ENCODE measurements at places on chromosomes 4 and X.

DNA sequence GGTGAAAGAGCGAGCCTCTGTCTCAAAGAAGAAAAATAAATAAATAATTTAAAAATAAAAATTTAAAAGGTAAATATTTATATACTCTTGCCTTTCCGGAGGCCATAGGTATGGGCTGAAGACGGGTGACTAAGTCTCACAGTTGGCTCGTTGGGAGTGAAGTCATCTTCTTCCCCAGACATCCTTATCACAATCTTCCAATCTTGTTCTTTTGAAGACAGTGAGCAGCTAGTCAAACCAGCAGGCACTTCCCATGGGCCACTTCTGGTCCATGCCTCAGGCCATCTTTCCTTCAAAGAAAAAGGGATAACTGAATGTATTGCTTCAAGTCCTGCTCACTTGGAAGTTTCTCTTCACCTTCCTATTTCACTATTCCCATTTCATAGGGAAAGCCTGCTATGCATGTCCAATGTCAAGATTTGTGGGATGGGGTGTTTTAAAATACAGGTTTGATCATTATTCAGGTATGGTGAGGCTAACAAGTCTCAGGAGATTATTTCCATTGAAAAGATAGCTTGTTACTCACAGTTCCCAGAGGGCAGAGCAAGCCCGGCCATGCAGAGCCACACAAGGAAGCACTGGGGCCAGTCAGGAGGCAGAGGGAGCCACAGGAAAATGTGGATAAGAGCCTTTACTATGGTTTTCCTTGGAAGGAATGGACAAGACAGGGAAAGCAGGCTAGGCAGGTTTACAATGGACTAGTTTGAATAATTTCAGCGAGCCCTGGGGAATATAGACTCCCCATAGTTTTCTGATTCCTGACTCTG lies 33.3 kb upstream of the VCX2 start:
- no peak for DNase-seq

- DNase-seq: no peak
Measured at GRCh38 chr4:158208963-158209640, 1.2 kb upstream of the TMEM144 start.

- no peak for DNase-seq
Measured at GRCh38 chrX:102950908-102951866, 14.1 kb downstream of the RAB40AL start.

- DNase-seq: no peak
Measured at GRCh38 chr4:1477045-1477840, 71.0 kb upstream of the NKX1-1 start.

DNA sequence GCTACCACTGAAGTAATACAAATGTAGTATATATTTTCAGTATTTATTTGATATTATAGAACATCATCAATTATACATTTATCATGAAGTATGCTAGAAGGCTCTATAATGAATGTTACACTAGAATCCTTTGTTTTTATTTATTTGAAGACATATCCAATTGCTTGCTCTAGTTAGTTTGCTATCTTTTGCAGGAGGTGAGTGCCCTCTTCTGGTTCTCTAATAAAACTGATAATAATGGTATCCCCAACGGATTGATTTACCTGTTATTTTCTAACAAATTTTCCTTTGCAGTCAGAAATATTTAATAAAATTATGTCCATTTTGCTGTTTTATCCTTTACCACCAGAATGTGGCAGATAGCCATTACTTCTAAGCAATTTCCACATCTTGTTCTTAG lies 274.3 kb upstream of the TACR3 start:
- DNase-seq: no peak

DNA sequence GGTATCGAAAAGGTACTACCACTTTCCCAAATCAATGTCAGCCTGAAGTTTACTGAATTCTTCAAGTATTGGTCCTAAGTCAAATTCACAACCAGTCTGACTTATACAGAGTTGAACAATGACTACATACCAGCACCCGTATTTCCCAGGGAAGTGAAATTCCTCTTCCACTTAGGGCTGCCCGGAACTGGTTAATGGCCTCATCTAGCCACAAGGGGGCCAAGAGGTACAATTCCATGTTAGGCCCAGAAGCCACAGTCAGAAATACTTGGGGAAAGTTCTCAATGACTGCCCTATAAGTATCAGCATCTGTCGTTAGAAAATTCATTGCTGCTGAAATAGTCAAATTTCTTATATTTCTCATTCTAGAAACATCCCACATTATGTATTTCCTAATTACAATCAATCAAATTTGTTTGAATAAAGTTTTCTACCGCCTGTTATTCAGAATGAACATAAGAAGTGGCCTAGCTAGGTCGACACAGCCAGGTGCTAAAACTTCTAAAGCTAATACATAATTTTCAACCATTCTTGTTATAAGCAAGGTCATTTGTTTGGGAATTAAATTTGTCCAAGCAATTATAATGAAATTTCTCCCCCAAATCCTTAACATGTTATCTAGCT lies 5.6 kb upstream of the PCDH7 start:
- no peak for DNase-seq

GRCh38 chrX:114924423-114924822 lies 93.0 kb downstream of the IL13RA2 start:
- DNase-seq: no peak

GRCh38 chr4:686413-687040 lies 2.4 kb downstream of the SLC49A3 start:
- DNase-seq: no peak

DNA sequence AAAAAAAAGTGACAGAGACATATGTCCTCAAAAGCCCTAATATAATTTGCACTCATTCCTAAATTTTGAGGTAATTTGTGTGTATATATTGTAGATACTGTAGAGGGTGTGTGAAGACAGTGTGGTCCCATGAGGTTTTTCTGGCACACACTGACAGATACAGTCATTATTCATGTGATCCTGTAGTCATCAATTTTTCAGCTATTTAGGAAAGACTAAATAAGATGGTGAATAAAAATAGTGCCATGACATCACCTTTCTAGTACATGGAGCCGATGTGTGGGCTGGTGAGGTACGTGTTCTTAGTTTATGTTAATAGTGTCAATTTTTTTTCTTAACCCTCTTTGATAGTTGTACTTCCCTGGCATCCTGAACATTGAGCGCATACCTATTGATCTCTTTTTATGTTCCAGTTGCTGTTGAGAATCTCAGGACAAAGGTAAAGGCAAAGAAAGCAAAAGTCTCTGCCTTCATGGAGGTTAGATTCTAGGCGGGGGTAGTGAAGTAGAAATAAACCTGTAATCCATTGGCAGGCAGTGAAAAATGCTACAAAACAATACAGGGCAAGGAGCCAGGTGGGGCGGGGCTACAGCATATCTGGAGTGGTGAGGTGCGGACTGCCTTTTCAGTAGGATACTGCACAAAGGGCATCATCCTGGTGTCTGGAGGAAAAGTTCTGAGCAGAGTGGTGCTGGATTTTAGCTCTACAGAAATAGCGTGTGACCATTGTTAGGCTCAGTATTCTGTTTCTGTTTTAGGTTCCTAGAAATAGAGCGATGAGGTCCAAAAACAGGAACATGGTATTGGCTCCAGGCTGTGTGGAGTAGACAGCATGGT lies 93.8 kb downstream of the ARHGAP10 start:
- DNase-seq: no peak

GRCh38 chr4:127138586-127138985 lies 494.2 kb upstream of the INTU start:
- DNase-seq: no peak

DNA sequence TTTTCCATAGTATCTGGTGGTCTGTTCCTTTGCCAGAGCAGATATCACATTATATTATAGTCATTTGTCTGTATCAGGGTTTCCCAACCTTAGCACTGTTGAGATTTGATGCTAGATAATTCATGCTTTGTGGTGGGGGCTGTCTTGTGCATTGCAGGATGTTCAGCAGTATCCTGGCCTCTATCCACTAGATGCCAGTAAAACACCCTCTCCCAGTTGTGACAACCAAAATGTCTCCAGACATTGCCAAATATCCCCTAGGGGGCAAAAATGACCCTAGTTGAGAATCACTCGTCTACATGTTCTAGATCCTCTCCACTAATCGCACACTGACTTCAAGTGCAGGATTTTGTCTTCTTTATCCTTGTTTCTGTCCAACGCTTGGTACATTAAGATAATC lies 160.8 kb downstream of the FANCB start:
- DNase-seq: no peak

Measured in esophagus squamous epithelium (tissue), 5 donors.